H4 (cell line): ENCODE measurements at places on chromosomes 11 and 22. TPM values are rescaled to one million over a fixed set of nuclear protein-coding genes. Genes with fewer than 3 reads are reported as not detected.

Gene AQP11
- 0.39 and 1.4 TPM in 2 replicates for total RNA-seq

GRCh38 chr11:88484873-88485621 is 147.5 kb upstream of the CTSC start:
- DNase-seq: peak; percentile 61

DNA sequence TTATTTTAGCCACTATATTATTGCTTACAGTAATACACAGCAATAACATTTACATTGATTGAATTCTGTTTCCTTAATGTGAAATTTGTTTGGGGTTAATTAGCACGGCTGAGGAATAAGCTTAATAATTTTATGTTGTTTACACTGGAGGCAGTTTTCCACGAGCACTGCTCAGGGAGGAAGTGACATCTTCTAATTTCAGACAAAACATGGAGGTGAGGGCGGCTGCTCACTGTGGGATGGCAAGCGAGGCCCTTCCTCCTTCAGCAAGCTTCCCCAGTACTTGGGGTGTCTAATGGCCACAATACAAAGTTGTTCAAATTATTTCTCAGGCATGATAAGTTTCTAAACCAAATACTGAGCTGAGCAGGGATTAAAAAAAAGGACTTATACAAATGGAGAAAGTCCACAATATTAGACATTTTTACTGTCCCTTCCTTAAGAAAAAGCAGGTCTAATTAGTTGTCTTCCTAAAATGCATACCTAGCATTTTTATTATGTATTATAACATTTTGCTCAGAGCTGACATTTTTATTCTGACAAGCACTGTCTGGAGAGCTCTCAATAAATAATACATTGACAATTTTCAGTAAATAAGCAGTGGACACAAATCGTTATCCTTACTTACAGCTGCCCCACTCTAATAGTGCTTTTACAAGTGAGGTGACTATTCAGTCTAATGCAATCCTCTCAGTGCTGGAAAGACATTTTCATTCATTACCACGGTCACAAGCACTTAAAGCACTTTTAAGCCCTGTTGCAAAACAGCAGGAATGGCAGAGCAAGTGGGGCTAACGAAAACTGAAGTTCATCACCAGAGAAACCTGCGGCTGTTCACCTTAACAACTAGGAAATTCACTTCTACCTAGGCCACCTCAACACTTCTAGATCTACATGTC is 56.2 kb downstream of the SOX6 start:
- DNase-seq: no peak

Gene RIMBP3B
- total RNA-seq: 0.27 TPM in 1 of 2 replicates, not detected in the other
